ENCODE measurements at places on chromosomes 7 and 10. TPM values are rescaled to one million over a fixed set of nuclear protein-coding genes. Genes with fewer than 3 reads are reported as not detected.

The CPVL gene
- not detected for total RNA-seq

The ADCYAP1R1 gene
- total RNA-seq = not detected

The CYP17A1 gene
- not detected for total RNA-seq

The SCART1 gene
- 5.6 TPM for total RNA-seq

The ZNF716 gene
- total RNA-seq = not detected

The GJD4 gene
- under 0.01 TPM for total RNA-seq

The FFAR4 gene
- not detected for total RNA-seq

The NKX1-2 gene
- total RNA-seq = not detected

The NDUFB8 gene
- 89.3 TPM for total RNA-seq

The PRKG1 gene
- 19.5 TPM for total RNA-seq

GRCh38 chr7:41097501-41097900 lies 605.4 kb downstream of the INHBA start:
- DNase-seq = no peak

DNA sequence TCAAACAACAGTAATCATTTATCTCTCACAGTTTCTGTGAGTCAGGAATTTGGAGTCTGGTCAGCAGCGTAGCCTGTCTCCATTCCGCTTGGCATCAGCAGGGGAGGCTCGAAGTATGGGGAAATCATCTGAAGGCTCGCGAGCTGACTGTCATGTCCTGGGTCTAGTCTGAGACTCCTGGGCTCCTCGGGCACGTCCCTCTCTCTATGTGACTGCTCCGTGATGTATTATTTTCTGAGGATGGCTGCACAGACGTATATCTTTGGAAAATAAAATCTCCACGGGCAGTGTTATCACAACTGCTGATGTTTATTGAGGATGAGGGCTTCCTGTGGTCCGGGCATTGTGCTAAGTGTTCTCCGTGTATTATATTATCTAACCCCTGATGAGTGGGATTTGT lies 23.3 kb upstream of the PCGF5 start:
- DNase-seq = no peak

DNA sequence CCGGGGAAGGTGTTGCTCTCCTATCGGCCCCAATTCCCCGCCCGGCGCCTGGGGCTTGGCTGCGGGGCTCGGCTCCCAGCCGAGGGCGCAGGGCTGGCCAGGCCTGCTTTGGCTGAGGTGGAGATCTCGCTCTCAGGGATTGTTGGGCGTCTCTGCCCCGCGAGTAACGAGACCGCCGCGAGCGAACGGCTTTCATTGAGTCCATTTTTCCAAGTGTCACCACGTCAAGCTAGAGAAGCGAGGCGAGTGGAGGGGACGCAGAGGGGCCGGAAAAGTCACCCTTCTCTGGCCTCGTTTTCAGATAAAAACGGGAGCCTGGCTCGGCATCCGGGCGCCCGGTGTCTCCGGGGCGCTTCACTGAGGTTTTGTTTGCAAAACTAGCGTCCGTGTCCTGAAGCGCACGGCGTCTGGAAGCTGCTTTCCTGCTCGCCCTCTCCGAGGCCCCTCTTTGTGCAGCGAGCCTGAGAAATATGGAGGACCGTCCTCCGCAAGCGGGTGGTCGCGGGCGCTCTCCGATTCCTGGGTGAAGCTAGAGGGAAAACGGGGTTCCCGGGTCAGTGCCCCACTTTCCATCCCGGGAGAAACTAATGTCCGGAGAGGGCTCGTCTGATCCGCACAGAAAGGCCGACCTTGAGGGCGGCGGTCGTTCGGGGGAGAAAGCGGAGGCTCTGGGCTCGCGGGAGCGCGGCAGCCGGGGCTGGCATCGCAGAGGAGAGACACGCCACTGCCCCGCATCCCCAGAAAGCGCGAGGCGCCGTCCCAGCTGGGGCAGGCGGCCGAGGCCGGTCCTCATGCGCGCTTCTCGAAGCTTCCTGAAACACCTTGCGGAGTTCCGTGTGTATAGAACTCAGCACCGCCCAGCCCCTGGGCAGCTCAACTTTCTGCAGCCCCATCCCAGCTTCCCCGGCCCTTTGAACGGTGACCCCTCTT lies 3.5 kb upstream of the EN2 start:
- DNase-seq = peak; percentile 88

DNA sequence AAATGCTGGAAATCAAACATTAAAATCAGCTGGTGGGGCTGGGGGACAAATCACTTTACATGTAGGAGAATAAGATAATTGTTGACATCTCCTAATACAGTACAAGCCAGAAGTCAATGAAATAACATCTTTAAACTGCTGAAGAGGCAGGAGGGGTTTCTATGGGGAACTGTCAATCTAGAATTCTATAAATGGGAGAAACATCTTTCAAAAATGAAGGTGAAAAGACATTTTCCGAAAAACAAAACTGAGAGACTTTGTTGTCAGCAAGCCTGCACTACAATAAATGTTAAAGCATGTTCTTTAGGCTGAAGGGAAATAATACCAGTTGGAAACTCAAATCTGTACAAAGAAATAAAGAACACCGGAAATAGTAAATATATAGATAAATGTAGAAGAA lies 17.3 kb upstream of the MSRB2 start:
- DNase-seq = no peak

- DNase-seq = no peak
Measured at GRCh38 chr10:71664585-71664984, 55.0 kb downstream of the C10orf105 start.

- no peak for DNase-seq
Measured at GRCh38 chr7:44223362-44224079, 22.7 kb downstream of the YKT6 start.

DNA sequence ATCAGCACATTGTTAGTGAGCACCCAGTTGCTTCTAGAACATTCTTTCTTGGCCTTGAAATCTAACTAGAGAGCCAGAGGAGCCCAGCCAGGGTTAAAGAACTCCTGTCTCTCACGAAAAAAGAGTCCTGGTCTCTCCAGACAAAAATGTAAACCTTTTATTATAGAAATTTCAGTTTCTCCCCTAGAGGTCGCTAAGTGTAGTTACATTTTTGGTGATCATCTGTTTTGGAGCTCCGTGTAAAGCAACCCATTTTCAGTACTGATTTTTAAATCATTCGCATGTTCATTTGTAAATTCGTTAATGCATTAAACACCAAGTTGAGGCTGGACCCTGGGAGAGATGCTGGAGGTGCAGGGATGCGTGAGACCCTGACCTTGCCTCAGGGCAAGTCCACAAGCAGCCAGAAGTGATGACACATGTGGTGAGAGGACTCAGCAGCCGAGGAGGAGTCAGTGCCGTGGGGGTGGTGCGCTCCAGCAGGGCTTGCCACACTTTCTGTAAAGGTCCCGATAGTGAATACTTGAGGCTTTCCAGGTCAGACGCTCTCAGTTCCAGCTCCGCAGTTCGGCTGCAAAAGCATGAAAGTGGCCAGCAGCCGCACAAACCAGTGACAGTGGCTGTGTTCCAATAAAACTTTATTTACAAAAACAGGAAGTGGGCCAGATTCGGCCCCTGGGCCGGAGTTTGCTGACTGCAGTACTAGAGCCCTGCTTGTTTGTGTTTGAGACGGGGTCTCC lies 578.6 kb upstream of the FOXK1 start:
- peak; percentile 30 for DNase-seq

DNA sequence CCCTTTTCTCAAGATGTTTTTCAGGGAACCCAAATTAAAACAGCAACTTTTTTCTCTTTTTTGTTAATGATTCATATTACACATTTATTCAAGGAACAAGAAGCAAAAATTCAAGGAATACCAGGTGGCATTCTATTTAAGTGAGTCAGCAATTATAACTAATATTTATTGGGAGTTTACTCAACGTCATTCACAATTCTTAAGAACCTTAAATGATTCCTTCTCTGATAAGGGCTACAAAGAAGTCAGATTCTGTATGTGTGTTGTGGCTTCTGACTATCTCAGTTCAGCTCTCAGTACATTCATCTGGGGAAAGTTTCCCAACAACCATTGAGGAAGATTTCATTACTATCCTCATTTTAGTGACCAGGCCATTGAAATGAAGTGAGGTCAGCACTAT lies 470.7 kb upstream of the AKR1E2 start:
- DNase-seq = no peak

- peak; percentile 44 for DNase-seq
Measured at GRCh38 chr10:124237282-124237961, 144.0 kb upstream of the CHST15 start.

DNA sequence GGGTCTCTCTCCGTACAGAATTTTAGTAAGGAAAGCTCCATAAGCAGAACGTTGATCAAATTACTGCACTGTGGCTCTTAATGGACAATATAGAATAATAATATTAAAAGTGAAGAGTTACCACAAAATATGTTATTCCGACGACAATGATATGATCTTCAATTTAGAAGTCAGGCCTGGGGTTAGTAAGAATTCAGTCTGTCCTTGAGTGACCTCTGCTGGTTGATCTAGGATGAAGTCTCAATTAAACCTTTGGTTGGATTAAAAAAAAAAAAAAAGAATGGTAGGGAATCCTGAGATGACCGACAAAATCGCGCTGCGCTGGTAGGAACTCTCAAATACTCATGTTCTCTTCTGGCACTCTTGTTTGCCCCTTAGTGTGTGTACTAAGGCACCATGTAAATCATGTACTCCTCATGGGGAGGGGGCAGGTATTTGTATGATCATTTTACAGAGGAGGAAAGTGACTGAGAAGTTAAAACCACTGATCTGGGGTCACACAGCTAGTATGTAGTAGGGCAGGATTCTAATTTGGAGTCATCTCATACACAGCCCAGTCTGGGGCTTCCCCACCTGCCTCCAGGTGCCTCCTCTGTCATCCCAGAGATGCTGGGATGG lies 161.3 kb upstream of the NPVF start:
- peak; percentile 29 for DNase-seq

DNA sequence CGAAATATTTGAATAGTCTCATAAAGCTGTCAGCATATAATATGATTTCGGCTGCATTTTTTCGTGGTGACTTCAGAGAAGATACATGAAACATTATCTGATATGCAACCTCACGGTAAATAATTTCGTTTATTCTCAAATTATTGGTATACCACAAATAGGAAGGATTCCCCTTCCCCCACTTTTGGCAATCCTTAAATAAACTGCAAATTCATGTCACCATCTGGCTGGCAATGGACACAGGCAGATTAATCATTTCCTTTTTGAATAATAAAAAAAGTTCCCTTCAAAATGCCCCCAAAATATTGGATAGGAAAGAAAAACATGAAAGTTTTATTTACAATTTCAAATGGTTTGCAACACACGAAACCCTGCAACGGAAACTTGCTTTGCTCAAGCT lies 234.5 kb upstream of the MEOX2 start:
- DNase-seq = no peak

DNA sequence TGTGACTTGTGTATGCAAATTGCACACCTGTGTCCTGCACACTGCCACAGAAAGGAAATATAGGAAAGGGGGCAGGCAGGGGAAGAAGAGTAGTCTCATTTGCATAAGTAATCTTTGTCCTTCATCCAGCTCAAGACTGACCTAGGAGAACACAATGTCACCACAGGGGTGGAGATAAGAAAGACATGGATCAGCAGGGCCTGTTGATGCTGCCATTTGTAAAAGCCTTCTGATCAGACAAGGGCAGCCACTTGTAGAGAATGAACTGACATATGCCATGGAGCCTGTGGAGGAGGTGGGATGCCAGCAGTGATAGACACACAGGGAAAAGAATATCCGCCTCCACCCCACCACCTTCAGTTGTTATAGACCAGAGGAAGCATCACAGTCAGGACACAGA lies 528.9 kb downstream of the HTR7 start:
- peak; percentile 21 for DNase-seq

GRCh38 chr7:72032934-72033333 lies 379.2 kb downstream of the CALN1 start:
- no peak for DNase-seq

DNA sequence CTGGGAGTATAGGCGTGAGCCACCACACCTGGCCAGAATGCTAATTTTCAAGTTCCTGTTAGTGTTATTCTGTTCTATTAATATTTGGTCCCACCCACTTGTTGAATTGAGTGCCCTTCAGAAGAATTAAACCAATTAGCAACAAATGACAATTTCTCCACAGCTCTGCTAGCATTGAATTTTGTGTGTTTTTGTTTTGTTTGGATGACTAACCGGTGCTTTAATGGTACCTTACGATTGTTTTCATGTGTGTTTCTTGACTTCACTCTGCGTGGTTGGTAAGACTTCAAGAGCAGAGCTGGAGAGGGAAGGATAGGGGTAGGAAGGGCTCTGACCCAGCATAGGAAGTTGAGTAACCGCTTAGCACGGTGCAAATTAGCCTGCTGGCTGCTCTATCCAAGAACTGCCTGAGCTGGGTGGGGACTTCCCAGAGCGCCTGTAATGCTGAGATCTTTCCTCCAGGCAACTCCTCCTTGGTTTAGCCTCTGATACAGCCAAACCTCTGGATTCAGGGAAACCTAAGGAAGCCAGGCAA lies 4.6 kb downstream of the ARPC1B start:
- peak; percentile 99 for DNase-seq

DNA sequence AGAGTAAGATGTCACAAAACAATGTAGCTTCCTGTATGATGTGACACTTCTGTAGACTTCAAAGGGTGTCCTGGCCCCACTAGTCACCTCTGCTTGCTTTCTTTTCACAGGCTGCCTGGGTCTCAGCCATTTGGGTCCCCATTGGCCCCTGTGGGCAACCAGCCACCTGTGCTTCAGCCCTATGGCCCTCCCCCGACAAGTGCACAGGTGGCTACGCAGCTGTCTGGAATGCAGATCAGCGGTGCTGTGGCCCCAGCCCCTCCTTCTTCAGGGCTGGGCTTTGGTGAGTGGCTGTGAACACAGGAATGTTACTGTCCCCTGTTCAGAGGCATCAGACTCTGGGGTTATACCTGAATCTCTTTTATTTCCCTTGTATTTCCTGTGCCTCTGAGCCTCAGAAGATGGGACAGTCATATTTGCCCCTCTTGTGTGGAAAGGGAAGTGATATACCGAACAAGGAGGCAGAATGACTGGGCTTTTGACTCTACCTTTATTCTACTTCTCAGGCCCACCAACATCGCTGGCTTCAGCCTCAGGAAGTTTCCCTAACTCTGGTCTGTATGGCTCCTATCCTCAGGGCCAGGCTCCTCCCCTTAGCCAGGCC lies 15.4 kb downstream of the SEC24C start:
- DNase-seq = no peak

GRCh38 chr10:30854656-30855055 lies 177.0 kb downstream of the ZNF438 start:
- no peak for DNase-seq

DNA sequence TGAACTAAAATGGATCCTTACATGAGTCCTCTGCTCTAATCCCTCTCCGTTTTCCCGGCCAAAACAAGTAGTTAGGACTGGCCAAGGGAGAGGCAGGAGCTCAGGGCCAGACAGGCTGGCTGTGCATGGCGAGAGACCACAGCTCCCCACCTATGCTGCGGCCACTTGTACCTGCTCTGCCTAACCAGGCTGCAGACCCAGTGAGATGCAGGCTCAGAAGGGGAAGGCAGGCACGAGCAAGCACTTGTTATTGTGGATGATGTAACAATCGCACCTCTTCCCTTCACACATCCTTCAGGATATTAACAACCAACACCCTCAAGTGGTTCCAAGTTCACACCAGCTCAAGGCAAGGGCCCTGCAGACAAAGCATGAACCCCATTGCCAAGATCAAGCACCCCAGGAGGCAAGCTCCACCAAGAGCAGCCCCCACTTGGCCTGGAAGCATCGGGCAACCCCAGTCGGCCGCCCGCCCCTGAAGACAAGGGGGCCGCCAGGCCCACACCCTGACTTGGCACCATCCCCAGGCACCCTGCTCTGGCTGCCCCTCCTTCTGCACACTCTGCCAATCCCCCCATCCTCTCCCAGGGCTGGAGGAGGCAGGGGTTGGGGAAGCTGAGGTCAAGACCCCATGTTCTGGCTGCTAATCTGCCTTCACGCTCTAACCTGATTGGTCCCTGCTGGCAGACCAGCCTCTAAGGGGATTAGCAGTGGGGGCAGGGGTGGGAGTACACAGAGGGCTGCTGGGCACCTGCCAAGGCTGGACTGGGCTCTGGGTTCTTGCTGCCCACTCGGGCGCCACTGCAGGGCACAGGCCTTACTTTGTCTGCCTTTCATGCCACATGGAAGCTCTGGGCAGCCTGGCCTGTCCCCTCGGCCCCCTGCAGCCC lies 111.3 kb downstream of the SLIT1 start:
- DNase-seq = peak; percentile 45
